ENCODE measurements at places on chromosomes 16 and 17.

DNA sequence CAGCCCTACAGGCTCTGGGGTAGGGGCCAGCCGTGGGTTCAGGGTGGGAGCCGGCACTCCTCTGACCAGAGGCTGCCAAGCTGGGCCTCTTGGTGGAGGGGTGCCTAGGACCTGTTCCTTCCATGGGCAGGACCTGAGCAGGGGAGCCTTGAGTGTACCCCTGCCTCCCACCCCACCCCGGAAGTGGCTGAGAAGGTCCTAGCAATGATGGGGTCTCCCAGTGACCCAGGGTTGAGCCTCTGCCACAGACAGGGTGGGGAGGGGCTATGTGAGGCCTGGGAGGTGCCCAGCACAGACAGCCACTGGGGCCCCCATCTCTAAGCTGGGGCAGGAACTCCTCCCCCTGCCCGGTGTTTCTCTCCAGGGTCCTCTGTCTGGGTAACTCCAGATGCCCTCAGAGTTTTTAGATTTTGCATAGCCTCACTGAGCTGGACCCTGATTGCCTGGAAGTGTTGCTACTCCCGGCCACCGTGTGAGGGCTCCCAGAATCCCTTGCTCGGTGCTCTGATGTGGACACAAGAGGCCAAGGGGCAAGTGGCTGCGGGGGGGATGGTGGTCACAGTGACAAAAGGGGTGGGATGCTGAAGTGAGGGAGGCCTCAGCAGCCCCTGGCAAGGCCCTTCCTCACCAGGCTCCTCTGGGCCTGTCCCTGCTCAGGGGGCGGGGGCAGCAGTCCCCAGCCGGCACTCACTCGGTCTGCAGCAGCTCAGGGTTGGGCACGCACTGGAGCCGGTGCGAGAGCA lies 6.4 kb upstream of the MTSS2 start:
- no peak for DNase-seq

- DNase-seq = no peak
Measured at GRCh38 chr16:9012848-9013507, 49.3 kb upstream of the USP7 start.

GRCh38 chr17:488993-489757 lies 136.6 kb upstream of the RPH3AL start:
- no peak for DNase-seq

DNA sequence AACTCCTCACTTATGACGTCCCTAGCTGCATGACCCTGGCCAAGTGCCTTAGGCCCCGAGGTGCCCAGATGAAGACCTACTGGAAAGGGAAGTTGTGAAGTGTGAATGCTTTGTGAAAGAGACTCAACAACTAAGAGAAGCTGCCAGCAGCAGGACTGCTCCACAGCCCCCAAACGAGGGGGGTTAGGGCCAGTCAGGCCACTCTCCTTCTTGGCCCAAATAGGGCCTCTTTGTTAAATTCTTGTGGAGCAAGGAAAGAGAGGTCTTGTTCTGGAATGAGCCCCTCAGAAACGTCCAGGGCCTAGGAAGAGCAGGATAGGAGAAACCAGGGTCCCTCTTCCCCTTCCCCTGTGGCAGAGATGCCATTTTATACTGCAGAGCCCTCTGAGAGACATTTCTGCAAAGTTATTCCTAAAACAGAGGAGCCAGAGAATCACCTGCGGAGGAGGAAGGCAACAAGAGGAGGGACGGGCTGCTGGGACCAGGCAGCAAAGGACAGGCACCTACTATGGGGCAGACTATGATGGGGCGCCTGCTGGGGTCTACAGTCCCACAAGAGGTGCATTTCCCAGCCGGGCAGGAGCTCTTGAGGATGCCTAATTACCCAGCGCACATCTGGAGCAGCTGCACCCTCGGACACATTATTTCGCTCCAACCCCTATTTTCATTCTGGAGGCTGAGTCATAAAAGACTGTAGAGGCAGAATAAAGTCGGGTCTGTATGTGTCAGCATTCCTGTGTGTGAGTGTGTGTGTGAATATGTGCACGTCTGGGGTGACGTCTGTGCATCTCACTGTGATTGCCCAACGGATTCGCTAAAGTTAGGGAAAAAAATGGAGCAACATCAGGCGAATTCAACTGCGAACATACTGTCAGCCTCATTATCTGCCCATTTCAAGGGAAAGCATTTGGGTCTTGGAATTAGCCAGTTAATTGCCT lies 11.4 kb upstream of the HOXB9 start:
- no peak for DNase-seq

DNA sequence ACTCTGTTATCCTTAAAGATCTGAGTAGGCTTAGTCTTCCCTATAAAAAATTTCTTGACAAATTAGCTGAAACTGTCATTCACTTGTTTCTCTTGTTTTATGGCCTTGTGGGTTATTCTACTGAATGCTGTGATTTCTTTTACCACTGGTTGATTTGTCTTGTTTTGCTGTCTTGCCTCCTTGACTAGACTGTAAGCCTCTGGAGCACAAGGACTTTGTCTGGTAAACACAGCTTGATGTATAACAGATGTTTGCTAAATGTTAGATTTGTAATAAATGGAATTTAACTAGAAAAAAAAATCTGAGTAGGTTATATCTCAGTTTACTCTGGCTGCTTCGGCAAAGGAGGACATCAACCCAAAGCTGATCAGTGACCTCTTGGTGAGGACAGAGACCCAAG lies 21.6 kb downstream of the VAC14 start:
- DNase-seq = no peak

Measured in activated CD8-positive, alpha-beta memory T cell treated with anti-CD3 and anti-CD28 coated beads for 4 hours (primary cell).